Activated T-cell treated with anti-CD3 and anti-CD28 coated beads for 24 hours (primary cell): ENCODE measurements at places on chromosomes 1 and 21.

DNA sequence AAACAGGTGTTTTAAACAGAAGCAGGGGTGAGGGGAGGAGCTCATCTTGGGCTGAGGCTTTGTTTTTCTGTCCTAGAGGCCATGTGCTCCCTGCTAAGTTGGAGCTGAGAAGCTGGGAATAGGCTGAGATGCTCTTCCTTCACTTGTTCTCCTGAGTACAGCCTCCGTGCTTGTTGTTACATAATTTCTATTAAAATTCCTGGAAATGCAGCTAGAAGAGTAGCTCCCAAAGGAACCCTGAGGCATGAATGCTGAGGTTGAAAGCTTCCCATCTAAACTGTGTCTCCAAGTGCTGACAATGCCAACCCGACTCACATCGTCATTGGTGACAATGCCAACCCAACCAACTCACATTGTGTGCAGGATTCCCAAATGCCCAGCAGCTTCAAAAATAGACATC is 12.6 kb upstream of the ITPKB start:
- no peak for DNase-seq

DNA sequence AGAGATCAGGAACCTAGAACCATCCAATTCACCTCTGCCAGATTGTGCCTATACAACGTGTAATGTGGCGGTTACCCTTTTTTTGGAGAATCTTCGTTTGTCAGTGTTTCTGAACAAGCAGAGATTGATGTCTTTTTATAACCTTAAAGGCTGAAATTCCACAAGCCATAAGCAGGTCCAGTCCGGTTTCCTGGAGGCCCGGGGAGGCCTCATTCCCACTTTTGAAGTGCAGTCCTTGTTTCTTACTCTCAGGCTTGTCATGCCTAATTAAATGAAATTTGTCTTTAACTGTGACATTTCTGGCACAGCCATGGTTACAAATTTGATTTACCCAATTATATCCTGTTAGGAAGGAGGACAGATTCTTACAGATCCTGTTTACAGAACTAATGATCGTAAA is 27.8 kb downstream of the ZNF362 start:
- DNase-seq: no peak

DNA sequence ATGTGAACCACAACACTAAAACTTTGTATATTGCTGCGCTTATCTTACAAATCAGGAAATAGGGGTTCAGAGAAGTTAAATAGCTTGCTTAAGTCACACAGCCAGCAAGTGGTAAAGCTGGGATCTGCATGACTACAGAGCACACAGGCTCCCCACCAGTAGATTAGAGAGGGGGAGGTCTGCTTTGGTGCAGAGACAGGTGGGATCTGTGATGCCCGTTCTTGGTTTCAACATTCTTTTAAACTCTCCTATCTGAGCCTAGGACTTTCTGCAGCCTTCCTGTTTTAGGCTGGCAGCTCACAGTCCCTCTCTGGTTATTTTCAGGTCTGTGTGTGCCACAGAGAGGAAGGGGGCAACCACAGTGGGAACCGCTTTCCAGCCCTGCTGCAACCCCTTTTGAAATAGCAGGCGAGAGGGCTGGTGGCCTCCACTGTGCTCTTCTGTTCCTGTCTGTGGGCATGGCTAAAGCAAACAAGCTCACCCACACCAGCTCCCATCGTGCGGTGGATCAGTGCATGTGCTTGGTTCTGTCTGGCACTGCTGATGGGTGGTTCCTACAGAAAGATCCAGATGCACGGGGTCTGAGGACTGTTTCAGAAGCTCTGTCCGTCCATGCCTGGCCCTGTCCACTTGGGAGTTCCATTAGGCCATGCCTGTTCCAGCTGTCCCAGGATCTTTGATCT is 1.7 kb upstream of the IL6R start:
- DNase-seq: no peak

GRCh38 chr1:76625886-76626678 is 241.2 kb upstream of the ST6GALNAC5 start:
- DNase-seq: no peak

DNA sequence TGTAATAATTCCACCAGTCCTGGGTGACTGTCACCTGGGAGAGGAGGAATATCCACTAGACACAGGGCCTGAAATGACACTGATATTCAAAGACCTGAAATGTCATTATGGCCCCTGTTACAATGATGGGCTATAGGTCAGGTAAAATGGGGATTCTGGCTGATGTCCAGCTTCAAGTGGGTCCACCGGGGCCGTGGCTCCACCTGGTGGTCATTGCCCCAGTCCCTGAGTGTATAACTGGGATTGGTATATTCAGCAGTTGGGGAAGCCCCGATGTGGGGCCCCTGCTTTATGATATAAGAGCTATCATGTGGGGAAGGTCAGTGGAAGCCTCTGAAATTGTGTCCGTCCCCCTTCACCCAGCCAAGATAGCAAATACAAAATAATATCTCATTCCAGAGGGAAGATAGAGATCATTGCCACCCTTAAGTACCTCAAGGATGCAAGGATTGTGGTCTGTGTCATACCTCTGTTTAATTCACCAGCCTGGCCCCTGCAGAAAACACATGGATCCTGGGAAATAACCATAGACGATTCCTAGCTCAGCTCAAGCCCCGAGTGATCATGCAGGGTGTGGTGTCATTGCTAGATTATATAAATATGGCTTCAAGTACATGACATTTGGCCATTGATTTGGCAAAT is 19.4 kb downstream of the PLEKHO1 start:
- no peak for DNase-seq

DNA sequence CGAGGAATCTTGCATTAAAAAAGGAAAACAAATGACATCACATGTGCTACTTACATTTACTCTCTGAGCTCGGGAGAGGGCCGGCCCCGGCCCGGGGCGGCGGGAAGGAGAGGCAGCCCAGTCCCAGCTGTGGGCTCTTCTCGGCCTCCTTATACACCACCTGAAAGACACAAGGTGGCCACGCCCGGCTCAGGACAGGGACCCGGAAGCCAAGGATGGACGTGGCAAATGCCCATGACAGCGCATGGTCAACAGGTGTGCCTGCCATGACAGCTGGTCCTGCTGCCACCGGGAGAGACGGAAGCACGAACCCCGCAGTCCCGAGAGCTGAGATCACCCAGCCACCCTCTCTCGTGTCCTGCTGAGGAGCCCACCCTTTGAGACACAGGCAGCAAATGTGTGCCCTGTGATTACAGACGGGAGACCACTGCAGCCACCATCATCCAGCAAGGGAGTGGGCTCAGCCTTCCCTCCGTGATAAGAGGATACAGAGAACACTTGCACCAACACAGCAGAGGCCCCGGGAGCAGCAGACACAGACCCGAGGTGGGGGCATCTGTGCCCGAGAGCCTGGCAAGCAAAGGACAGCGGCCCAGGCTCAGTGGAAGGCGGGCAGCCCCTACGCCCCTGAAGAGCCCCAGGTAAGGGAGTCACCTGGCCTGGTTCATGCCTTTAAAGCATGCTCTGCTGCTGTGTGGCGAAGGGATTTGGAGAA is 8.7 kb downstream of the TPRG1L start:
- DNase-seq: no peak

DNA sequence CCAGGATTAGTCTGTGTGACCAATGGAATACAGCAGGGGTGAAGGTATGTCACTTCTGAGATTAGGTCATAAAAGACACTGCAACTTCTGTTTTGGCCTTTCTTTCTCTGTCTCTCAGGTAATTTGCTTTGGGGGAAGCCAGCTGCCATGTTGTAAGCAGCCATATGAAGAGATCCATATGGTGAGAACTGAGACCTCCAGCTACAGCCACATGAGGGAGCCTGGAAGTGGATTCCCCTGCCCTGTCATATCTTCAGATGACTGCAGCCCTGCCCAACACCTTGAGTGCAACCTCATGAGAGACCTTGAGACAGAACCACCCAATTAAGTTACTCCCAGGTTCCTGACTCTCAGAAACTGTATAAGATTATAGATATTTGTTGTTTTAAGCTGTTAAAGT is 70.1 kb upstream of the ESRRG start:
- no peak for DNase-seq

DNA sequence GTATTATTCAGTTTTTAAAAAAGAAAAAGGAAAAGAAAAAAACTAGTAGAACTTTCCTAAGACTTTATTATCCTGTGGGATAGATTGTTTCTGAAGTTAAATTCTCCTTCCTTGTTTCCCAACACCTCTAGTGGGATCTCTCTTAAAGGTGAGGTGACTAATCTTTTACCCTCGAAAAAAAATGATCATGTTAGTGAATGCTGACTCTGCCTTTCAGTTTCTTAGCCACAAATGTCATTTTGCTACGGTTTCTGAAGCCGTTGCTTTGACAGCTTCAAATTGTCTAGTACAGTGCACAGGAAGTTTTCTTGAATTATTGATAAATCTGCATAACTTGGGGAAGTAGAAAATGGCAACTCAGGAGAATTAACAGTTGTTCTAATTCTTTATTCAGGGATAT is 13.0 kb upstream of the NEK7 start:
- no peak for DNase-seq

GRCh38 chr21:25664491-25664931 is 25.5 kb downstream of the JAM2 start:
- DNase-seq: no peak

DNA sequence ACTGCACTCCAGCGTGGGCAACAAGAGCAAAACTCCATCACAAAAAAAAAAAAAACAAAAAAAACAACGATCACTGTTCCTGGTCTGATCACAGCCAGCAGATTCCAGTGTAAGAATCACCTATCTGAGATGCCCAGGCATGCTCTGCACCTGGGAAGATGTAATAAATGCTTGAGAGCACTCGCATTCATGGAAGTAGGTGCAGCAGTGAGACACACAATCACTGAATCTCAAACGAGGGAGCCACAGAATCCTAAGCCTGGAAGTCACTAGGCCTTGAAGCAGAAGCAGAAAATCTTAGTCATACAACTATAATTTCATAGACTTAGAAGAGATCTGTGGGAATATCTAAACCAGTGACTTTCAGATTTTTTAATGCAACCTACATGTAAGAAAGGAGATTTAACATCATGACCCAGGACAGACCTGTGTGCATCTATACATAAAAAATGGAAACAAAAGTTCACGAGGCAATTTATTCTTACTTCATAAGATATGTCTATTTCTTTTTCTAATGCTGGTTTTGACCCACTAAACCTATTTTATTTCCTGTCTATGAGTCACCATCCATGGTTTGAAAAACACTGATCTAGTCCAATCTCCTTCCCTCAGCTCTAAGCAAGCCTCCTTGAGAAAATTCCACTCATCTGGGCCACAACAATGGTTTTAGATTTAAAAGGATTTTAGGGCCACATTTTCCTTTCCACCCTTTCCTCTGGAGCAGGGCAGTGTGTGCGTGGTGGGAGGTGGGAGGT is 30.4 kb downstream of the RIMS3 start:
- DNase-seq: no peak

DNA sequence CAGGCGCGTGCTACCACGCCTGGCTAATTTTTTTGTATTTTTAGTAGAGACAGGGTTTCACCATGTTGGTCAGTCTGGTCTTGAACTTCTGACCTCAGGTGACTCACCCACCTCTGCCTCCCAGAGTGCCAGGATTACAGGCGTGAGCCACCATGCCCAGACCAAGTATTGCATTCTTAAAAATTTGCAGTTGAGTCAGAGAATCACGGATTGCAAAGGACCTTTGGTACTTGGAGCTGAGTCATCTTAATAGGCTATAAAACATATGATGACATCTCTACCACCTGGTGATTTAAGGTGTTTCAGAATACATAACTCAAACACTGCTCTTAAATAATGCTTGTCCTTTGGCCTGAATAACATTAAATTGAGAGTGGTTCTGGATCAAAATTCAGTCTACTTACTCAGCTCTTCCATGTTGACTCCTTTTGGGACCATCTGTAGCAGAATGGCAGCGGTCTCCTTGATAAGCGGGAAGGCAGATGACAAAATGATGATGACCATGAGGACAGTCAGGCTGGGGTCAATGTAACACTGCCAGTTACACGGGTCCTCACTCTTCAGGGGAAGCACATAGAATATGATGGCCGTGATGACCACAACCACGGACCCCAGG is 10.4 kb downstream of the SLC30A10 start:
- no peak for DNase-seq

DNA sequence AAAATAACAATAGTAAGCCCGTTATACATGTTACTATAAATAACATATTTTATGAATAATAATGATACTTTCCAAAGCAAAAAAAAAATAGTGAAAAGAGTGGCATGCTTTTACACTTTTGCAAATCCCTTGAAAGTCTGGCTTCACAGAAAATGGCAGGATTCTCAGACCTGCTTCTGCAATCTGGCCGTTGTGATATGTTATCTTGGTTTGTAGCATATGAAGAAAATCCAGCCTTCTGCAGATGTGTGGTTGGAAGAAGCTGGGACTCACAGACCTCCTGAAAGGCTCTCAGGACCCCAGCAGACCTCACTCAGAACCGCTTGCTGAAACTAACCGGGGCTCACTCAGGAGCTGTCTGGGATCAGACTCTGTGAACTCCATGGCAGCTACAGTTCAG is 256.0 kb upstream of the TMEM51 start:
- DNase-seq: no peak

- no peak for DNase-seq
These were observed 323.0 kb upstream of the PLD5 start for GRCh38 chr1:242847390-242847993.

DNA sequence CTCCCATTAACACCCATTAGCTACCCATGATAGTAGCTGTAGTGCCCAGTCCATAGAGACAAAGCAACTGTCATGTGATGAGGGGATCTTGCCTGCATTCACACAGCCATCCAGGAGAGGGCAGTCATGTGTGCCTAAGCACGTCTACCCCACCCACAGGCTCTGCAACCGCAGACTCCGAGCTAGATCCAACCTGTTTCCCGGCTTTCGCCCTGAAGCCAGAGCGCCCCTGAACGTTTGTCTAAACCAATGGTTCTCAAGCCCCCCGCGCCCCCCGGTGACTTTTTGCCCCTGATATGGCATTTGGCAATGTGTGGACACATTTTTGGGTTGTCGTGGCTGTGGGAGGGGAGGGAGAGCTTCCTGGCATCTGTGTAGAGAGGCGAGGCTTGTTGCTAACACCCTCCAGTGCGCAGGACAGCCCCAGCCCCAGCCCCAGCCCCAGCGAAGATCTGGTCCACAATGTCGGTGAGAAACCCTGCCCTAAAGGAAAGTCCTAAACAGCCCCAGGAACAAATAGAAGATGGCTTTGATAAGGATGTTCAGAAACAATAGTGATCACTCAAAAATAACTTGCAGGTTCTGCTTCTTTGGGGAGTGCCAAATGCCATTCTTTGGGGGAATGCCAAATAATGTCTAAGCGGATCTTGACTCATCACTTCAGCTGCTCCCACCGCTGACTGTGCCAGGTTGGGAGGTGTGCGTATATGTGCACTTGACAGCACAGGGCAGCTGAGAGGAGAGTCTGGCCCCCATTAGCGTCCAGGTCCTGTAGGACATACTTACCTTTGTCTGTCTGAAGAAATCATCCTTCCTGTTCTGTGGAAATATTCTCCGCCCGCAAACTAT is 34.5 kb downstream of the SLC44A3 start:
- DNase-seq: peak; percentile 71

- no peak for DNase-seq
These were observed 12.7 kb downstream of the PACC1 start for GRCh38 chr1:212401838-212402582.

GRCh38 chr1:93661829-93662474 is 19.7 kb downstream of the BCAR3 start:
- no peak for DNase-seq

GRCh38 chr1:151668090-151668489 is 48.5 kb downstream of the CELF3 start:
- no peak for DNase-seq

GRCh38 chr1:30684259-30684658 is 39.1 kb downstream of the MATN1 start:
- no peak for DNase-seq

GRCh38 chr1:198893141-198893540 is 254.3 kb downstream of the PTPRC start:
- DNase-seq: no peak

GRCh38 chr1:54297596-54298283 is 97.8 kb downstream of the MRPL37 start:
- no peak for DNase-seq
